AG09309 (cell line): ENCODE measurements at places on chromosomes 4 and X.

DNA sequence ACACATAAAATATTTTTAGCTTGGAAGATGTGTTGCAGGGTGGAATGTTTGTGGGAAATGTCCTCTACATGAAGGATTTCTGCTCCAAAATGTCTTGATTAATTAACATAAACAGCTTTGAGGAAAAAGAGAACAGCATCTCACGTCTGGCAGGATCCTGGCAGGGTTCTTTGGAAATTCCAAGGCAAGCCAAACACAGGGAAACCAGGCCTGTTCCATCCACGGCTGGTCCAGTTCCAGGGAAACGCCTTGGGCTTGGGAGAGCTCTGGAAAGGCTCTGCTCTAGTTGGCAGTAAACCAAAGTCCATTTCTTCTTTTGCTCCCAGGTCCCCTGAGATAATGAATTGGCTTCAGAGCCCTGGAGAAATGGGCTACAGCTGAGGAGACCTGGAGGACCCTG is 42.4 kb upstream of the GAB1 start:
- no peak for DNase-seq

- no peak for DNase-seq
Measured at GRCh38 chr4:48112017-48112667, 21.9 kb downstream of the TXK start.

- no peak for DNase-seq
Measured at GRCh38 chr4:67049446-67049845, 495.9 kb downstream of the CENPC start.

- DNase-seq = peak; percentile 8
Measured at GRCh38 chrX:3346501-3347259, at the start of gene MXRA5. Gene MXRA5, minus strand, starts transcription at chrX:3346652. Its CDS starts 2,819 bp downstream, at chrX:3343833.

- DNase-seq = no peak
Measured at GRCh38 chr4:96649536-96649935, 809.6 kb downstream of the PDHA2 start.
